ENCODE measurements at places on chromosomes 12 and 14.

GRCh38 chr12:71186571-71187288 is 28.9 kb upstream of the TSPAN8 start:
- DNase-seq, result no peak

- DNase-seq, result no peak
These were observed 63.6 kb upstream of the TMEM263 start for GRCh38 chr12:106892075-106892474.

DNA sequence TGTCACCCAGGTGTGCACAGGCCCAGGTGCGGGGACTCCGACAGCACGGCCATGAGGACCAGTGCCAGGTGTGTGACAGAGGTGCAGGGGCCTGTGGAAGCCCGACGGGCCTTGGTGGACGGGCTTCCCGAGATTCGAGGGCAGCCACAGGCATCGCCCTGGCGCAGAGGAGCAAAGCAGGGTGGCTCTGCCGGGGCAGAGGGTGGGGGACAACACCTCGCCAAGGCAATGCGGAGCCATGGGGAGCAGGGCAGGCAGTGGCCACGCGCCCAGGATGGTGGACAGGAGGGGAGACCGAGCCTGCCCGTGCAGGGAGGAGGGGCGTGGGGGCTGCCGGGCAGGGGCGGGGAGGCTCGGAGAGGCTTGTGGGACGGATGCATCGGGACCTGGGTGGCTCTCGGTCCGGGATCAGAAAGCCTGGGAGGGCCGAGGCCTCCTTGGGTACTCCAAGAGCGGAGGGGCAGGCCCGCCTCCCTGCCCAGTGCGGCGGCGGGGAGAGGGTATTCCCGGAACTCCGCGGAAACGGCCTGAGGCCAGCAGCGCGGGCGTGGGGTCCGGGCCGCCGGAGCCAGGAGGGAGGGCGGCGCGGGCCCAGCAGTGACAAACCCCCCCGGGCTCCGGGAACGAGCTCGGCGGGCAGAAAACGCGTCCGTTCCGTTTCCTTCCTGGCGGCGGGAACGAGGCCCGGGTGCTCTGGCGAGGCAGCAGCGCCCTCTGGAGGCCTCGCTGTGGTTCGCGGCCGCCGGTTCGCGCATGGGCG is 1.6 kb downstream of the TMEM121 start:
- DNase-seq, result peak; percentile 68

DNA sequence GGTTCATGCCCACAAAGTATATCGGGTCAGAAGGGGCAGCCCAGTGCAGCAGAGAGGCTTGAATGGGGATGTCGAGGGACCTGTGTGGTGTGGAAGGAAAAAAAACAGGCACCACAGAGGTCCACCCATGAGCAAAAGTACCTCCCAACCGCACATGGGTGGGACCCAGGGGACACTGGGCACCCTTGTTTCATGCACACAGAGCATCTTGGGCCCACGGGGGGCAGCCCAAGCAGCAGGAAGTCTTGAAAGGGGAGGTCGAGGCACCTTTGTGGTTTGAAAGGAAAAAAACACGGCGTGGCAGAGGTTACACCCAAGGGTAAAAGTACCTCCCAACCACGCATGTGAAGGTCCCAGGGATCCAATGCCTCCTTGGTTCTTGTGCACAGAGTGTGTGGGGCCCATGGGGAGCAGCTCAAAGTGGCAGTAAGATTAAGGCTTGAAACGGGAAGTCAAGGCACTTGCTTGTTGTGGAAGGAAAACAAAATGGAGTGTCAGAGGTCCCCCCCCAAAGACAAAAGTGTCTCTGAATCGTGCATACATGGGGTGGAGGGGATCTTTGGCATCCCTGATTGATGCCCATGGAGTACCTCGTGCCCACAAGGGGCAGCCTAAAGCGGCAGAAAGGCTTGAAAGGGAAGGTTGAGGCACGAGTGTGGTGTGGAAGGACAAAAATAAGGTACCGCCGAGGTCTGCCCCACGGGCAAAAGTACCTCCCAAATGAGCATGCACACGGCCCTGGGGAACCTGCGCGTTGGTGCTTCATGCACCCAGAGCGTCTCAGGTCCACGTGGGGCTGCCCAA is 575.5 kb downstream of the ALG10 start:
- DNase-seq, result no peak

DNA sequence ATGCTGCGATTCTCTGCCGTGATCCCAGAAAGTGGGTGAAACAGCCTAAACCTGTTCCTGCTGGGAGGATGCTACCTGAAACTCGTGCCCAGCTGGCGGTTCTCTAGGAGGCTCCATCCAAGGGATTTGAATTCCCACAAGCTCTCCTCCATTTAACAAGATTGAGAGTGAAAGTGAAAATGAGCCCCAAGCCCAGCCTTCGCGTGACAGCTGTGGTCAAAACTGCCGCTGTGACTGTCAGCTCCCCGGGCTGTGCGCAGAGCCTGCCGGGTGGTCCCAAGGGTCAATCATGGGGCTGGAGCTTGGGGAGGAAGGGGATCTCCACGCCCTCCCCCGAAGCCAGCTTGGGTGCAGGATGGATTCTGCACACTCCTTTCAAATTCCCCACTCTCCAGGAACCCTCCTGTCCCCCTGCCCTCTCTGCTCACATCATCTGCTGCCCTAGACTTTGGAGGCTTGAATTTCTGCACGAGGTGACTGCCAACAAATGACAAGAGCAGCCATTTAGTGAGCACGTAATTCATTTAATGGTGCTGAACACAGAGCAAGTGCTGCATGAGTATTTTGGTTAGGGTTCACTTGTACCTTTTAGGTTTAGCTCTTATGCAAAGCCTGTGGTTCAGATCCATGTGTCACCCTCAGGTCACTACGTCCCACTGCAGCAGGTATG is 5.3 kb downstream of the ASB2 start:
- DNase-seq, result peak; percentile 56

All from stimulated activated CD8-positive, alpha-beta memory T cell treated with anti-CD3 and anti-CD28 coated beads, Interleukin-4, amount 100 ng/mL, for 24 hours (primary cell).